ENCODE measurements at places on chromosomes 2 and 18. TPM values are rescaled to one million over a fixed set of nuclear protein-coding genes. Genes with fewer than 3 reads are reported as not detected.

DNA sequence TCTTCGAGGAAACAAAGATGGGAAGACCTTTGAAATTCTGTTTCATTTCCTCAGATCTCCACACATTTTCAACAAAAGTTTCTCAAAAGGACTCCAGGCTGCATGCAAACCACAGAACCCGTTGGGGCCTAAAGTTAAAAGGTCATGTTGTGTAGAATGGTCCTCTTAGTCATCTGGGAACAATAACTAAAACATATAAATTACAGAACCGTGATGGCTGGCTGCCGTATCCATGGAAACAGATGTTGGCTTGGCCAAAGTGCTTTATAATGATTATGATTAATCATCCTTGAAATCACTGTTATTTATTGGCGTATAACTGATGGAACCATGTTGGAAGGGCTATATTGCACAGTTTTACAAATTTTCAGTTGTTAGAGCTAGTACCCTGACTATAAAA, 182.8 kb upstream of the CRIM1 start:
- H3K27me3 ChIP-seq: no peaks in the 10 kb centered on the region
- DNase-seq: no peak
- H3K36me3 ChIP-seq: no peaks in the 10 kb centered on the region
- peaks cover 11% of the 10 kb centered on the region for H3K4me1 ChIP-seq

GRCh38 chr2:232886632-232887031, 16.6 kb downstream of the SNORC start:
- no peaks in the 10 kb centered on the region for H3K27me3 ChIP-seq
- DNase-seq: no peak
- no peaks in the 10 kb centered on the region for H3K36me3 ChIP-seq
- no peak overlapping the region for H3K4me3 ChIP-seq
- no peak overlapping the region for H3K27ac ChIP-seq

DNA sequence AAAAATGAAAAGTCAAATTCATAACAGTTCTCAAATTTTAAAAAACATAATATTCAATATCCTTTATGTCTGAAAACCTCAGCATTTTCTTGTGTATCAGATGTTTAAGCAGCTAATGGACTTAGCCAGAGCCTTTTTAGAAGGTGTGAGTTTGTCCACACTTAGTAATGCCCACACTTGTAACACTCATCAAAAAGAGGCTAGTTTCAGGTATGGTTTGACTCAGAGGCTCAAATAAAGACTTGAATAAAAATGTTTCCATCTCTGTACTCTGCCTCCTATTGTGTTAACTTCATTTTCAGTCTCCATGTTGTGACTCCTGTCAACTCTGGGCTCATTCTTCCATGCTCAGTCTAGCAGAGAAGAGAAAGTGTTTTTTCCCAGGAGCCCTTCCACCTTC, 311.6 kb downstream of the IRS1 start:
- DNase-seq: no peak
- H3K27ac ChIP-seq: no peak overlapping the region
- H3K36me3 ChIP-seq: no peaks in the 10 kb centered on the region
- H3K4me3 ChIP-seq: no peak overlapping the region
- H3K27me3 ChIP-seq: no peaks in the 10 kb centered on the region

DNA sequence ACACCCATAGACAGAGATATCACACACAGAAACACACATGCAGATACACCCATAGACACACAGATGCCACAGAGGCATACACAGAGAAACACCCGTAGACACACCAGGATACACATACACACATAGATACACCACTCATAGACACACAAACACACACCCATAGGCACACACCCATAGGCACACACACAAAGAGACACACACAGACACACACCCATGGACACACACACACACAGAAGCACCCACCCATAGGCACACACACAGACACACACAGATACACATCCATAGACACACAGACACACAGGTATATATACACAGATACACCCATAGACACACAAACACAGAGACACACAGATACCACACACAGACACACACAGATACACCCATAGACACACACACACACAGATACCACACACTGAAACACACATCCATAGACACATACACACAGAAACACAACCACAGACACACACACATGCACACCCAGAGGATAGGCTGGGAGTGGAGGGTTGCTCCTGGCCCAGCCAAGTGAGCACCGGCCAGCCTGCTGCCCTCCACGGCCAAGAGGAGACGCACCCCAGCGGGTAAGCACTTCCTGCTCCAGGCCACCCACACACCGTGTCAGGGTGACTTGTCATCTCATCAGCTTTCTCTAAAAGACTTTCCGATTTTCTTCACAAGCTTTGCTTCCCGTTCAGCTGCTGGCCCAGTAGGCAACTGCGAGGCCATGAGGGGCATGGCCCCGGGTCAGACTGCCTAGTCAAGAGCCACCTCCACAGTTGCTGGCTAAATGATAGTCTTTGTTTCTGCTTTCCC, 14.1 kb upstream of the CNNM3 start:
- H3K27me3 ChIP-seq: no peaks in the 10 kb centered on the region
- H3K27ac ChIP-seq: peak overlapping the region; percentile 72
- no peak overlapping the region for H3K4me3 ChIP-seq
- DNase-seq: no peak
- no peaks in the 10 kb centered on the region for H3K36me3 ChIP-seq

DNA sequence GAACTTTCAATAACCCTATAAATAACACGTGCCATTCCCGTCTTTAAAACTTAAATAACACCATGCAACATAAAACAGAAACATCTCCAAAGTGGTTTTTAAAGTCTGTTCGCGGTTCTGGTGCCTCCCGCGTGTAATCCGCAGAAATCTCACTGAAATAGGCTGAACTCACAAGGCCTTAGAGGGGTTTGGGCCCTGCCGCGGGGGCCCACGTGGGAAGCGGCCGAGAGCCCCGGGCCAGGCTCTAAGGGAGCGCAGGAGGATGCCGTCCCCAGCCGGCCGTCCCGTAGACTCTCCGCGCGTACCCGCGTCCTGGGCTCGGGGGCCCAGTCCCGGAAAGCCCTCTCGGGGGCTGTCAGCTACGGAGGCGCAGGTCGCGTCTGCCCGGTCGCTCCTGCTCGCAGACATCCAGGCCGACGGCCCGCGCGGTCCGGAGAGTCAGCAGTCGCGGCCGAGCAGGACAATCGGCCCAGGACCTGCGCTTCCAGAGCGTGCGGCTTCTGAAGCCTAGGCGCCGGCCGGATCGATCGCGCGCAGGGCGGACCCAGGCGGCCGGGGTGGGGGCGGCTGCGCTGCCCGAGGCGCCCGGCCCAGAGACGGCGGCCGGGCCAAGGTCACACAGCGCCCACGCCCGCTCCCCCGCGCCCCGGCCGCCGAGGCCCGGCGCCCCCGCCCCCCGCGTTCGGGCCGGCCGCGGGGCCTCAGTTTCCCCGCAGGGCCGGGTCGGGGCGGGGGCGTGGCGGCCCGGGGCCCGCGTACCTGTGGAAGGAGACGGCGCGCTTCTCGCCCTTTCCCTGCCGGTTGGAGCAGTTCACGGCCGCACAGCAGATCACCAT, 558 bp downstream of the THAP4 start:
- peaks cover 13% of the 10 kb centered on the region for H3K4me1 ChIP-seq
- DNase-seq: peak; percentile 75
- no peaks in the 10 kb centered on the region for H3K27me3 ChIP-seq
- H3K27ac ChIP-seq: peak overlapping the region; percentile 50

Gene CYTIP
- not detected for total RNA-seq

Gene UGT1A5
- total RNA-seq: not detected

Gene CNNM3
- 22.8 TPM for total RNA-seq

Gene ZNF804A
- total RNA-seq: not detected

Gene ST8SIA5
- 4.8 TPM for total RNA-seq
